NCI-H1436 treated with DMSO at 0.1 percent for 48 hours (cell line): ENCODE measurements at places on chromosomes 12 and 14.

- no peak for DNase-seq
Measured at GRCh38 chr12:118714051-118714460, 267.3 kb upstream of the SRRM4 start.

- no peak for DNase-seq
Measured at GRCh38 chr12:91144053-91144452, 32.8 kb upstream of the LUM start.

- DNase-seq = no peak
Measured at GRCh38 chr14:24080142-24080530, 8.8 kb downstream of the CPNE6 start.

DNA sequence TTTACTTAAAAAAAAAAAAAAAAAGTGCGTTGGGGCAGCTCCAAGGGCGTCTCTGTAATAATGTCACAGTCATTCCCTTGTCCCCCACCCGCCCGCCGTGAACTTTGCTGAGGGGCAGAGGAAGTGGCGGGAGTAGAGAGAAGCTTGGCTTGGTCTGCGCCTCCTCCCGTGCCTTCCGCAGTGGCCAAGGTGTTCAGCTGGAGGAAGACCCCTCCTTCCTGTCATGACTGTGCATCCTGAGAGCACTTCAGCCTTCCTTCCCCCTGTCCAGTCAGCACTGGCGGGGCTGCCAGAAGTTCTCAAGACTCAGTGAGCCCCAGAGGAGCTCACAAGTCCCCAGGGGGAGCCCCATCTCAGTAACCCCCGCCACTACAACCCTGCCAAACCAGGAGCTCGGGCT, 32.2 kb downstream of the AACS start:
- DNase-seq = no peak

DNA sequence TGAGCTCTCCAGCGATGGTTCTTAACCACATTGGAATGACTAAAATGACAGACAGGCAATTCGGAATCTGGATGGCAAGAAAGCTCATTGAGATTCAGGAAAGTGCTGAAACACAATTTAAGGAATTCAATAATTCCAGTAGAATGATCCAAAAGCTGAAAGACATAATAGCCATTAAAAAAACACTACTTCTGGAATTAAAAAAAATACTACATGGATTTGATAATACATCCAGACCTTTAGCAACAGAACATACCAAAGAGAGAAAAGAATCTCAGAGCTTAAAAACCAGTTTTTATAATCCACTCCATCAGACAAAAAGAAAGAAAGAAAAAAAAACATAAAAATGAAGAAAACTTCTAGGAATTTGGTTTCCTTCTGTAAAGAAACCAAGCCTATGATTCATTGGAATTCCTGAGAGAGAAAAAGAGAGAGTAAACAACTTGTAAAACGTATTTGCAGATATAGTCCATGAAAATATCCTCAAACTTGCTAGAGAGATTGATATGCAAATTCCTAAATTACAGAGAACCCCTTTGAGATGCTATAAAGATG, 52.8 kb downstream of the SLCO1B1 start:
- DNase-seq = no peak
